ENCODE measurements at places on chromosomes 5 and 9. TPM values are rescaled to one million over a fixed set of nuclear protein-coding genes. Genes with fewer than 3 reads are reported as not detected.

GPR151 gene
- total RNA-seq, result not detected

LCN10 gene
- 0.21 TPM for total RNA-seq

IL7R gene
- 4.0 TPM for total RNA-seq

SLCO4C1 gene
- total RNA-seq, result 1.5 TPM

FNIP1 gene
- total RNA-seq, result 47.7 TPM

MARVELD2 gene
- 28.6 TPM for total RNA-seq

IL4 gene
- not detected for total RNA-seq

GRCh38 chr9:16593746-16594145 is 276.7 kb downstream of the BNC2 start:
- DNase-seq, result no peak

GRCh38 chr9:124674651-124675050 is 96.5 kb downstream of the NR6A1 start:
- no peak for DNase-seq

- no peak for DNase-seq
Observed at GRCh38 chr5:176803943-176804498, 6.3 kb upstream of the UNC5A start.

- no peak for DNase-seq
Observed at GRCh38 chr5:176175101-176175852, 62.9 kb upstream of the SIMC1 start.

DNA sequence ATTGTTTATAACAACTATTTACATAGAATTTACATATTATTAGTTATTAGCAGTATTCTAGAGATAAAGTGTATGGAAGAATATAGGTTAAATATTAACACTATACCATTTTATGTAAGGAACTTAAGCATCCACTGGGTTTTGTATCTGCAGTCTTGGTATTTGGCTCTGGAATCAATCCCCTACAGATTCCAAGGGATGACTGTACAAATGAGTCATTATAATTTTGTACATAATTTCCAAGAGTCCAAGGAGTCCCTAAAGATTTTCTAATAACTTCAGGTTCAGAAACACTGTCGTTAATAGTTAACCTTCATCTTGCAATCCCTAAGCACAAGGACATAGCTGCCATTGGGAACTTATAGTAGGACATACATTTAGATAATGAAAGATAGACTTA is 254.8 kb upstream of the PDE4D start:
- DNase-seq, result no peak

- DNase-seq, result no peak
Observed at GRCh38 chr5:3854188-3854821, 258.7 kb downstream of the IRX1 start.

GRCh38 chr5:16548115-16548514 is 68.7 kb downstream of the RETREG1 start:
- DNase-seq, result no peak

DNA sequence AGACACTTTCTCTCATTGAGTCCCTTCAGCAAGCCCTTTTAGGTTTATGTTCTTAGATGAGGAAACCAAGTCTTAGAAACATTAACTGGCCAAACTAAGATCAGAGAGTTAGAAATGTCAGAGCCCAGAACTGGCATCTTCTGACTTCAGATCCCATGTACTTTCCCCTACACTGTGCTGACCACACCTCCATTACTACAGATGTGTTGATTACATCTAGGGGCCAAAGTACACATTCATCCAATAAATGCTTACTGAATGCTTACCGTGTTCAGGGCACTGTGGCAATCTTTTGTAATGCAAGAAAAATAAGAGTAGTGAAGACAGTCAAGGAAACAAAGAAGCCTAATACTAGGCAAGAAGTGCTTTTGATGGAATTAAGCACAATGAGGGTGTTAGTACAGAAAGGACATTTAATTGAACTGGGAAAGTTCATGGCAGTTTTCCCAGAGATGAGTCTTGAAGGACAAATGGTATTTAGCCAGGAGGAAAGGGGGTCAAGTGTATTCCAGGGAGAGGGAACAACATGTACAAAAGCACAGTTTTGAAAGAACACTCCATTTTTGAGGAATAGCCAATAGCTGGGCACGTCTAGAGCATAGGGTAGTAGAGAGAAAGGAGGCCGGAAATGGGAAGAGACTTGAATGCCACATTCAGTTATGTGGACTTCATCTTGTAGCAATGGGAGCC is 89.7 kb upstream of the CDKN2B start:
- no peak for DNase-seq

GRCh38 chr9:92644278-92644677 is 25.7 kb downstream of the IPPK start:
- DNase-seq, result no peak

GRCh38 chr9:91176426-91176825 is 185.3 kb downstream of the AUH start:
- no peak for DNase-seq

GRCh38 chr5:88785746-88786565 is 97.0 kb downstream of the MEF2C start:
- peak; percentile 90 for DNase-seq

GRCh38 chr9:125694478-125694877 is 12.5 kb downstream of the MAPKAP1 start:
- DNase-seq, result peak; percentile 43

DNA sequence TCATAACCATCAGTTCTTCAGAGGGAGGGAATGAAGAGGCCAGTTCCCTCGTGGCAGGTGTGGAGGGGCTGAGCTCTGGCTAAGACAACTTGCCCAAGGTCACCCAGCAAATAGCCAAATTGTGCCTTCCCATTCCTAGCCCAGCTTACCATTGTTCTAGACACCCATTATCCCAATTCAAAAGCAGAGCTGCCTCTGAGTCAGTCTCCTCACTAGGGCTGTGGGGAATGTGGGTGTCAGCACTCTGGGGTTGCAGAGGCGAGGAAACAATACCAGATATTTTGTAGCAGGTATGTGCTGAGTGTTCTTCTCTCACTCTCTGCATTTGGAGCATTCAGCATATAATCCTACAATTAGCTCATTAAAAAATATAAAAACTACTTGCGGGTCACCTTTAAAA is 270.8 kb downstream of the PSAT1 start:
- no peak for DNase-seq

DNA sequence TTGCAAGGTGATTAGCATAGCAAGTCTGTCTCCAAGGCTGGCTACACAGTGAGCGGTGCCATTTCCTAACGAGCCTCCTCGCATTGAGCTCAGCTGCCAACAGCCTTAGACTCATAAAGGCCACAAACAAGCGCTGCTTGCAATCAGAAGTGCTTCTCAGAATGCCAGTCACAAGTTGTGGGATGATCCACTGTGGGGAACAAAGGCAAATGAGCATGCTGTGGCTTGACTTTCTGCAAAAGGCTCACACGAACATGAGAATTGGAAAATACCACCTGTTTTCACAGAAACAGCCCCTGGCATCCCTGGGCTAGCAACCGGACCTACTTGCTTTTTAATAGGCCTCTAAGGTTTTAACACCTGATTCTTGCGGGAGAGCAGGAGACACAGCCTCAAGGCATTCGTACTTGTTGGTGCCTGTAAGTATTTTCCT is 215.5 kb downstream of the FANCC start:
- DNase-seq, result no peak

Measured in kidney epithelial cell (primary cell).